ENCODE measurements at places on chromosomes 16 and 17.

- DNase-seq, result no peak
Measured at GRCh38 chr17:78072961-78073360, 55.6 kb downstream of the TMC6 start.

DNA sequence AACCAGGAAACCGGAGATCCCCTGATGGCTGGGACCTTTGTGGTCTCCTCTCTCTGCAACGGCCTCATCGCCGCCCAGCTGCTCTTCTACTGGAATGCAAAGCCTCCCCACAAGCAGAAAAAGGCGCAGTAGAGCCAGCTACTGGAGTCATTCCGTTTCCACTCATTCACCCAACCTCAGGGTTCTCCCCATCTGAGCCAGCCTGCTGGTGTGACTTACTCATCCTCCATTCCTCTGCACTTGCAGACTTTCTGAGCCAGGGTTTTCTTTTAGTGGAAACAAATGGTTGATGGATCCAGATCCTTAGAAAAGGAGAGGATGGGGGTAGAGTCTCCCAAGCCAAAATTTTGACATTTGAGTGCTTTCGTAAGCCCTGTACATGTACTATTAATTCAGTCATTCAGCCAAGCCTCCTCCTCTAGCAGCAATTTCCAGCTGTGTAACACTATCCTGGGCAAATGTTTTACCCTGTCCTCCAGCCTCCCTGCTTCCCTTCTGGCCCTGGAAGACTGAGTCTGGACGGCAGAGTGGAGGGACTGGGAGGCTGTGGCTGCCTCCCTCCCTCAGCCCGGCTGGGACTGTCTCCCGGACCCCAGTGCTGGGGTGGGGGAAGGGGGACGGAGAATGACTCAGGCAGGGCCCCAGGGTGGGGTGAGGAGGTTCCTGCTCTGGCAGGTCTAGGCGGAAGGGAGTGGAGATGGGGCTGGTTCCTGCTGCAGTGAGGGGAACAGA, 2.3 kb downstream of the SOX15 start:
- DNase-seq, result peak; percentile 88

- peak; percentile 51 for DNase-seq
Measured at GRCh38 chr17:32783602-32784001, 93.3 kb downstream of the MYO1D start.

DNA sequence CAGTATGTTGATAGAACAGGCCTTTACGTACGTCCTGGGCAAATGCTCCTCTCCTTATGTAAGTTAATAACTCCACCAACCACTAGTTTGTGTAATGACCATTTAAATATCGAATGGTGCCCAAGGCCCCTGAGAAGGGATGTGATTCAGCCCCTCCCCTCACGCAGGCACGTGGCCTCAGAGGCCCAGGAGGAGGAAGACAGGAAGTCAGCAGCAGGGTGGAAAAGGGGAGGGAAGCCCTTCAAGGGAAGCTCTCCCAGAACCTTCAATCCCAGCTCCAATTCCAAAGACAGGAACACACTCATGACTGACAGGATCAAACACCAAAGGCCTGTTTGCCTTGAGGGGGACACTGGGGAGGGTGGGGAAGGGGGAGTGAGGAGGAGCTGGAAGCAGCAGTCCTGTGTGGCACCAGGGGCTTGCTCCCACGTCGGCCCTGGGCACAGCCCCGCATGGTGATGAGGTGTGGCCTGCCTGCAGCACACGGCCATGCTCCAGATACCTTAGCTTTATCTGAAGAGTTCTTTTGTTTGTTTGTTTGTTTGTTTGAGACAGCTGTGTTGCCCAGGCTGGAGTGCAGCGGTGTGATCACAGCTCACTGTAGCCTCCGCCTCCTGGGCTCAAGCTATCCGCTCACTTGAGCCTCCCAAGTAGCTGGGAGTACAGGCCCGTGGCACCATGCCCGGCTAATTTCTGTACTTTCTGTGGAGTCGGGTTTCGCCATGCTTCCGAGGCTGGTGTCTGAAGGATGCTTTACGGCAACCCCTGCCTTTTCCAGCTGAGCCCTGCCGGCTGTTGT, 105.0 kb downstream of the ZNF778 start:
- peak; percentile 79 for DNase-seq

DNA sequence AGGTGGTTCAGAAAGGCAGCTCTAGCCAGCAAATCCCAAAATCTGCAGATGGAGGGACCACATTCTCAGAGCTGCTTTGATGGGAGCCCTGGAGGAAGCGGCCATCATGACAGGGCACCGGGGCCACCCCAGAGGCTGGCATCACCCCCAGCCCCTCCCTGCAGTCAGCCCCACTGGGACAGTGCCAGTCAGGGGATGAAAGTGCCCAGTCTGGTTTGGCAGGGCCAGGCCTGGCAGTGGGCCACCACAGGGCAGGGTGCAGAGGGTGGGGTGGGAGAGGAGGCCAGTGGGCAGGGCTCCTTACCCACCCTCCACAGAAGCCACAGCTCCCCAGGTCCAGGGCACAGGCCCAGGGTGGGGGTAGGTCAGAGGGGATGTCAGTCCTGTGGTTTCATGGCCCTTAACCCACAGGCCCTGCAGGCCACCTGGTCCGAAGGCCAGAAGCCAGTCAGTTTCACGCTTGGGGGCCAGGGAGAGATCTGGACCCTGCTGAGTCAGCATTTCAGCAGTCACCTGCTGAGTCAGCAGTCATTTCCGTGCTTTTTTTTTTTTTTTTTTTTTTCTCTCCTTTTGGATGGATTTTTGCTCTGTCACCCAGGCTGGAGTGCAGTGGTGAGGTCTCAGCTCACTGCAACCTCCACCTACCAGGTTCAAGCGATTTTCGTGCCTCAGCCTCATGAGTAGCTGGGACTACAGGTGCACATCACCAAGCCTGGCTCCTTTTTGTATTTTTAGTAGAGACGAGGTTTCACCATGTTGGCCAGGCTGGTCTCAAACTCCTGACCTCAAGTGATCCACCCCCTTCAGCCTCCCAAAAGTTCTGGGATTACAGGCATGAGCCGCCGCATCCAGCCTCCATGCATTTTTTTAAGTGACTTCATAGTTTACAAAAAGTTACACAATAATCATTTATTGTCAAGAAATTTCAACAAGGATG, 10.4 kb downstream of the SLC25A10 start:
- DNase-seq, result peak; percentile 52

DNA sequence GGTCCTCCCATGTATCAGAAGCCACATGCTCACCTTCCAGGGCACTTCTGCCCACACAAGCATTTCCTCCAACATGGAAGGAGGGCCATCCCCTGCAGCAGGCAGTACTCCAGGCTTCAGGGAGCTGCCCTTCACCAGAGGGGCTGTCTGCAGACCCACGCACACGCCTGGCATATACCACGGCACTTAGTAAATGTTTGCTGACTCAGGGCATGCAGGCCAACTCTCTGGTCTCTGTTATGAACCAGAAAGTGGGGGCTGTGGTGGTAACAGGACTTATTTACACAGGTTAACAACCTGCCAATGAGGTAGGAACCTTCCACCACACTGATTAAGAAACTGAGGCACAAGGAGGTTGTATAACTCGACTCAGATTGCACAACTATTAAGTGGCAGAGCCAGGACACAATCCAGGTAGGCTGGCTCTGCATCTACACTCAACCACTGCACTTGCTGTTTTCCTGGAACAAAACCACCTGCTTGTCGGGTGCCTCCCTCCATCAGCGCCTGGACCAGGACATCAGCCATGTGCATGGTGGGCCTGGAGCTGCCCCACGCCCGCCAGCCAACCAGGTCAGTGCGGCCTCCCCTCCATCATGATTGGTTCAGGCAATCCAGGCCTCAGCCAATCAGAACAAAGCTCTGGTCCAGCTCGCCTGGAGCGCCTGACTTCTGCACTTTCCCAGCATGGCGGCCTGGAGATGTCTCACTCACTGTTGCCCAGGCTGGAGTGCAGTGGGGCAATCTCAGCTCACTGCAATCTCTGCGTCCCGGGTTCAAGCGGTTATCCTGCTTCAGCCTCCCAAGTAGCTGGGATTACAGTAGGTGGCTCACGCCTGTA, 19.2 kb downstream of the ACTG1 start:
- DNase-seq, result no peak

- no peak for DNase-seq
Measured at GRCh38 chr16:78461496-78462287, 362.2 kb downstream of the WWOX start.

GRCh38 chr16:2473999-2474876, 689 bp upstream of the TBC1D24 start:
- DNase-seq, result no peak

- no peak for DNase-seq
Measured at GRCh38 chr17:8949061-8949661, 16.3 kb downstream of the PIK3R5 start.

DNA sequence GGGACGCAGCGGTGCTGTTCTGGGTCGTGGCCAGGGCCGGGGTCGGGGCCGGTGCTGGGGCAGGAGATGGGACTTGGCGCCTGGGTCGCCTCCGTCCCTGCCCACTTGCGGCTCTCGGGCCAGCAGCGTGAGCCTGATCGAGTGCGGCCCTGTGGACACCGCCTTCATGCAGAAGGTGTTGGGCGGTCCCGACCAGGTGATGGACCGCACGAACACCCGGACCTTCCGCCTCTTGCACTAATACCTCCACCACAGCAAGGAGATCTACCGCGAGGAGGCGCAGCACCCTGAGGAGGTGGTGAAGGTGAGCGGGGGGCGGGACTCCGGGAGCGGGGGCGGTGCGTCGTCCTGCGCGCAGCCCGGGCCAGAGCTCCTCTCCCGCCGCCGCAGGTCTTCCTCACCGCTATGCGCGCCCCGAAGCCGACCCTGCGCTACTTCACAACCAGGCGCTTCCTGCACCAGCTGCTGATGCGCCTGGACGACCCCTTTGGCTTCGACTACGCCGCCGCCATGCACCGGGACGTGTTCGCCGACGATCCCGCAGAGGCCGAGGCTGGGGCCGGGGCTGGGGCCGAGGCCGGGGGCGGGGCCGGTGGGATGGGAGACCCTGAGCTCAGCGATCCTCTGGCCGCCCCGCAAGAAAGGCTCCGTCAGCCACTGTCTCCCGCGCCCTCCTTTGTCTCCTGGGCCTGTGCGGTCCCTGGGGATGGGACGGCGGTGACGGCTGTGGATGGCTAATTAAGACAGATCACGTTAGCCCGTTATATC, 4.5 kb upstream of the HSD17B1 start:
- DNase-seq, result no peak

- peak; percentile 97 for DNase-seq
Measured at GRCh38 chr17:82283208-82283749, 9.8 kb upstream of the CSNK1D start.

GRCh38 chr17:79742951-79743476, 12.3 kb downstream of the ENPP7 start:
- DNase-seq, result no peak

- DNase-seq, result no peak
Measured at GRCh38 chr17:67481808-67482207, 104.7 kb downstream of the PITPNC1 start.

DNA sequence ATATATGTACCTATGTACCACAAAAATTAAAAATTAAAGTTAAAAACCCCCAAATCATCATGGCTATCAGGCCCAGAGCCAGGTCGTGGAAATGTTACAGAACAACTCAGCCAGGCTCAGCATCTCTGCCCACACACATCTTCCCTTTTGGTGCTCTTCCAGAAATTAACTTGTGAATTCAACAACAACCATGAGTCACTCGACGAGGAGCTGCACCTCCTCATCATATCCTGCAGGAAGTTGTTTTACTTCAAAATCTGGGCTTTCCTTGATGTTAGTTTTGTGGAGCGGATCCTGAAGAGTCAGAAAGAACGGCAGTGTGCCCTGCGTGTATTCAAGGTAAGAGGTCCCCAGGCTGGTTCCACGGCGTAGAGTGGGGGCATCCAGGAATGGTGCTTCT, 10.6 kb downstream of the FBXO39 start:
- DNase-seq, result peak; percentile 80

DNA sequence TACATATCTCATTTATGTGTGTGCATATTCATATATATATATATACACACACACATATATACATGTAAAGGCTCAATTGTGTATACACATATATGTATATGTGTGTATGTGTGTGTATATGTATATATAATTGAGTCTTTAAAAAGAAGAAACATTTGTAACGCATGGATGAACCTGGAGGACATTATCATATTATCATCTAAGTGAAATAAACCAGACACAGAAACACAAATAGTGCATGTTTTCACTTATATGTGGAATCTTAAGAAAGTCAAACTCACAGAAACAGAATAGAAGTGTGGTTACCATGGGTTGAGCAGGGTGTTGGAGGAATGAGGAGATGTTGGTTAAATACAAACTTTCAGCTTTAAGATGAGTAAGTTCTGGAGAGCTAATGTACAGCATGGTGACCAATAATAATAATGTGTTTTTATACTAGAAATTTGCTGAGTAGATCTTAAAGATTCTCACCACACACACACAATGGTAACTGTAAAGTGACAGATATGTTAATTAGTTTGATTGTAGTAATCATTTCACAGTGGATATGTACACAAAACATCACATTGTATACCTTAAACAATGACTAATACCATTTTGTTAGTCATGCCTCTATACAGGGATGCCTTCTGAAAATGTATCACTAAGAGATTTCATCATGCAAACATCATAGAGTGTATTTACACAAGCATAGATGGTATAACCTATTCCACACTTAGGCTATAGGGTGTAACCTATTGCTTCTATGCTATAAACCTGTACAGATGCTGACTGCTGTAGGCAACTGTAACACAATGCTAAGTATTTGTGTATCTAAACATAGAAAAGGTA, 132.6 kb upstream of the CACNG5 start:
- peak; percentile 8 for DNase-seq

- no peak for DNase-seq
Measured at GRCh38 chr16:85975451-85975981, 76.6 kb downstream of the IRF8 start.

- DNase-seq, result no peak
Measured at GRCh38 chr17:47252209-47252608, 1.4 kb upstream of the ITGB3 start.

DNA sequence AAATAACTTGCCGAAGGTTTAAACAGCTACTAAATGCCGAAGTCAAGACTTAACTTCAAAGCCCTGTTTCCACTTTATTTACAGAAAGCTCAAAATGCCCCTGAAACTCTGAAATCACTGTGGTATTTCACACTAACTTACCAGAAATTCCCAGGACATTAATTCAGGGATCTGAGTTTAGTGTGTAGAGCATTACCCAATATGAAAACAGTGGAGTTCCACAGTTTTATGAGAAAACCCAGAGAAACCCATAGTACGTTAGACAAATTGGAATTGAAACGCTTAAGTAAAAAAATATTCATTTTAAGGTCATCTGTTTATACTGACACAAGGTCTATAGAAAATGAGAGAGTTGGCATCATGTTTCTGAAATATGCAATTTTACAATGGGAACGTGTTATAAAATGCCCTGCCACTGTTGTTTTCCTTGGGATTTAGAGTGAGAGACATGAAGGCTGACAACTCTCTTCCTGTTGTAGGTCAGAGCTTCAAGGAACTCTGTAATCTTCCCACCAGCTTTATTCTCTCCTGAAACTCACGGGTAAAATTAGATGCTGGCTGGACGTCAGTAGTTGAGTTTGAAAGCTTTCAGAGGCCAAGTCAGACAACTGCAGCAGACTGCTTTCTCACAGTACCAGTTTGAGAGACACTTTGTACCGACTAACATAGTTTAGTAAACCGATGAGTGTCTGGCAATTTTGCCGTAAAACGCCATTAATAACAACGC, 139.4 kb upstream of the TBX2 start:
- no peak for DNase-seq

All from HT1080 (cell line).